CD4-positive, alpha-beta T cell (primary cell): ENCODE measurements at places on chromosomes 13 and 19.
A peak's percentile ranks its signal among the peaks of the same experiment; 100 is the strongest.

DNA sequence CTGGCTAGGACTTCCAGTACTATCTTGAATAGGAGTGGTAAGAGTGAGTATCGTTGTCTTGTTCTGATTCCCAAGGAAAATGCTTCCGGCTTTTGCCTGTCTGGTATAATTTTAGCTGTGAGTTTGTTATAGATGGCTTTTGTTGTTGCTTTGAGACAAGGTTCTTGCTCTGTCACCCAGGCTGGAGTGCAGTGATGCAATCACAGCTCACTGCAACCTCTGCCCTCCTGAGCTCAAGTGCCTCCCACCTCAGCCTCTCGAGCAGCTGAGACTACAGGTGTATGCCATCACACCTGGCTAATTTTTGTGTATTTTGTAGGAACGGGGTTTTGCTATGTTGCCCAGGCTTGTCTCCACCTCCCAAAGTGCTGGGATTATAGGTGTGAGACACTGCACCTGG is 6.1 kb upstream of the ZNF543 start:
- no peak for DNase-seq

- DNase-seq = no peak
Measured at GRCh38 chr13:79482281-79482970, 1.5 kb downstream of the NDFIP2 start.

- peak; percentile 31 for DNase-seq
Measured at GRCh38 chr13:48505597-48506091, 27.2 kb downstream of the RCBTB2 start.

DNA sequence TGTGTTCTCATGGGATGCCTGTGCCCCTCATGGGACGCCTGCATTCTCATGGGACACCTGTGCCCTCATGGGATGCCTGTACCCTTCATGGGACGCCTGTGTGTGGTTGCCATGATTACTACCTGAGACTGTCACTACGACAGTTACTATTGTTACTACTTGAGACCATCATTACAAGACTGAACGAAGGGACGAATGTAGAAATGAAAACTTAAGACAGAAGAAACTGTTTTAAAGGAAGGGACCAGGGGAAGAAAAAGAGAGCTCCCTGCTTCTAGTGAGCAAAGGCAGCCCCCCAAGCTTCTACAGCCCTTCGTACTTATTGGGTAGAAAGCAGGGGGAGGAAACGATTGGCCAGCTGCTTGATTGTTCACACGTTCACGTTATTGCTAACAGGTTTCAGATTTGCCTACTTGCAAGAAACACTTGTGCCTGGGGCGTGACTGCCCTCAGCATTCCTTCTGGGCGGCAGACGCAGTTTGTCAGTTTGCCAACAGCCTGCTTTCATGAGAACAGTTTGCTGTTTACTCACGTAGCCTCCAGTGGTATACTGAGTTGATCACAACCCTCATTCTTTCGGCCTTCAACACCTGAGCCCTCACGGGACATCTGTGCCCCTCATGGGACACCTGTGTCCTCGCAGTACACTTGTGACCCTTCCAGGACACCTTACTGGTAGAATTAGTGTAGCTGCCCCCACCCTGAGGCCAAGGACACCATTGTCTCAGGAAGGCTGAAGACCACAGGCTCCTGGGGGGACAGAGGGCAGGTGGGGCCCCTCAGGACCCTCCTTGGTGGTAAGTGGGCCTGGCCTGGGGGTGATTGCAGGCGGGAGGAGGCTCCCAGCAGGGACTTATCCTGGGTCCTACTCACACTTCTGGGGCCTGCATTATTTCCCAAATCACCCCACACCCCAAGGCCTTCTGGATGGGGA is 2.5 kb upstream of the S1PR4 start:
- peak; percentile 64 for DNase-seq

DNA sequence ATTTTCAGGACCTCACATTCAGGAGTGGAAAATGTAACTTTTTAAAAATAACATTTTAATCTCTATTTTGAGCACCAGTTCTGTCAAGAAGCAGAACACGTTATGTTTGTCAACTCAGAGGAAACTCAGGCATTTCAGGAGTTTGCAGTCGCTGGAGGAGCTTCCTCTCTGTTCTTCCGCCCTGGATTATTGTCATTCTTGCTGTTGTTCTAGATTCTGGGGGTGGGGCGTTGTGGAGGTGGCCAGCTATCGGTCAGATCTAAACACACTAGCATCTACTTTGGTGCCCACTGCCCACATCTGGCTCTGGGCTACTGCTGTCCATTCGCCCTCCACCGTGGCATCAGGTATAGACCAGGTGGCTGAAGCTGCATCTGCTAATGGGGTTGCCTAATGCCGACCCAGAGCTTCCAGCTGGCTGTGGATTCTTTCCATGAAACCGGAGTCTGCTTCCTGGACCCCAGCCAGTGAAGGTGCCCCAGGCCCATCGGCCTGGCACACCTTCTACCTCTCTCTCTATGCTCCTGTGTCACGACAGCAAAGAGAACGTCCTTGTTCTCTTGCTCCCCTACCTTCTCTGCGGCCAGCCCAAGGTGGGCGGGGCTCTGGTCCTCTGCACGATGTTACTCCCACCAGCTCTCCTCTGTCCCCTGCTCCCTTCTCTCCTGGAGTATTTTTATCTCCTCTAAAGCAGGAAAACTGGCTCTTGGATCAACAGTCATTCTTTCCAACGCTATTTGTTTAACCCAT is 36.7 kb upstream of the DGKH start:
- DNase-seq = no peak

DNA sequence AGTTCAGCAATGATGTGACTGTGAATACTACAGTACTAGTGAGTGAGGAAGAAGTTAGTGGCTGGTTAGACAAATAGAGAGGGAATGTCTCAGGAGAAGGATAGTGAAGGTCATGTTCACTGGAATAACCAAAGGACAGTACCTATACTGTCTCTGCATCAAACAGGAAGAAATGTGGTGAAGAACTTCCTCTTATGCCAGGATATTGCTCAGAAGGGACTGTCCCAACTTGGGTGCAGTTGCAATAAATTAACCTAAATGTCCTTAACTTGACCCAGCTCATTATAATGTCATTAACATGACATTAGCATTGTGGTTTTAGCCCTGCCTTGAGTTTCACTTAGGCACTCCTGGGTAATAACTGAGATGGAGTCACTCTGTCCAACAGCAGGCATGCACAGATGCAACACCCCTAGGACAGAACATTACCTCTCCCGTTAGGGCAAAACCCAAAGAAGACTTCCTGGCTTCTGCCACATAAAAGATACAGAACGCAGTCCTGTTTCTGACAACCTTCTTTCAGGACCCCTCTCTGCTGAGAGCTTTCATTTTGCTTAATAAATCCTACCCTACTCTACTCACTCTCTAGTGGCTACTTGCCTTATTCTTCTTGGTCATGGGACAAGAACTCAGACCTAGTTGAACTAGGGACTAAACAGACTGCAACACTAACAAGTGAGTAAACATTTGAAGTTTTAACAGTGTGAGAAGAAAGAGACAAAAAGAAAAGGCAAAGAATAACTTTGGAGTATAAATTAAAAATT is 1591.6 kb upstream of the MIR17HG start:
- no peak for DNase-seq

DNA sequence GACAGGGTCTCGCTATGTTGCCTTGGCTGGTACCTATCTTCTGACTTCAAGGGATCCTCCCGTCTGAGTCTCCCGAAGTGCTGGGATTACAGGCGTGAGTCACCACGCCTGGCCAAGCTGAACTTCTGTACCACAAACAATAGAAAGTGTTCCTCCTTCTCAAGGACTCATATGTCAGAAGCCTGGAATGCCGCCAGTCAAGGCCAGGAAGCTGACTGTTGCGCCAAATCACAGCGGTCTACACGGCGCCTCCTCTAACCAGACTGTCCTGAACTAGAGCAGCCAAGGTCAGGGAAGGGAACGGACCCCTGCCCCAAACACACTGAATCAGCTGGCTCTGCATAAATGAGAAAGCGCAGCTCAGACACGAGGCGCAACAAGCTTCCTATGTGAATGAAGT is 14.6 kb downstream of the RAB20 start:
- no peak for DNase-seq

DNA sequence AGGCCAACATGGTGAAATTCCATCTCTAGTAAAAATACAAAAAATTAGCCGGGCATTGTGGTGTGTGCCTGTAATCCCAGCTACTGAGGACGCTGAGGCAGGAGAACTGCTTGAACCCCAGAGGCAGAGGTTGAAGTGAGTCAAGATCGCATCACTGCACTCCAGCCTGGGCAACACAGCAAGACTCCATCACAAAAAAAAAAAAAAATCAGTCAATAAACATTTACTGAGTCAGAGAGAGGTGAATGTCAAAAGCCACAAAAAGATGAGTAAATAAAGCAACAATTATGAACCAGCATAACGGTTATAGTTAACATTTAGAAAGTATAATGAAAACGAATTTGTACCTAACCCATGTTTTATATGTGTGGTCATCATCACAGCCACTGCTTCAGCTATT is 23.1 kb downstream of the PSPC1 start:
- no peak for DNase-seq

DNA sequence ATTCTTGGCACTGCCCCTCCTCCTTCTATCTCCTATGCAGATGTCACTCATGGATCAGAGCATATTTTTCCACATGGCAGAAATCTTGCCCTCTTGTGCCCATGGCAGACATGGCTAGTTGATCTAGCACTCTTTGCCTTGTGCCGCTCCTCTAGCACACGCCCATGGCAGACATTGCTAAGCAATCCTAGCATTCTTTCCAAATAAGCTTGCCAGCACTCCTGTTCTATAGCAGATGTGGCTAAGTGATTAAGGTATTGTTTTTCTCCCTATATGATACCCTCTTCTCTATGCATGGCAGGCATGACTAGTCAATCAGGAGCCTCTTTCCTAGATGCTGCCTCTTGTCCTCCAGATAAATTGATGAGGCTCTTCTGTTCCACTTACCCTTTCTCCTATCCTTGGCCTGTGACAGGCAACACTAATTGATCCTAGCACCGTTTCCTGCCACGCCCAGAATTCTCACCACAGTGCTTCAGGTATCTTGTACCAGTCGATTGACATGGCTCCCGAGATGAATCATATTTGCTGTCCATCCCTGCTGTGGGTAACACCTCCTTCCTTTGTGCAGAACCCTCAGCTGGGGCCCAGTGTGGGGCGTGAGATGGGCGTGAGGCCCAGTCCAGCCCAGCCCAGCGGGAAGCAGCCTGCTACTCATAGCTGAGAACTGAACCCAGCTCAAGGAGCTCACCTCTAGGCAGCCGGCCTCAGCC is 26.9 kb downstream of the TMED1 start:
- DNase-seq = no peak

GRCh38 chr19:33674626-33675367 is 53.0 kb downstream of the CHST8 start:
- DNase-seq = peak; percentile 20

- no peak for DNase-seq
Measured at GRCh38 chr19:13923194-13923987, 14.8 kb downstream of the PODNL1 start.

DNA sequence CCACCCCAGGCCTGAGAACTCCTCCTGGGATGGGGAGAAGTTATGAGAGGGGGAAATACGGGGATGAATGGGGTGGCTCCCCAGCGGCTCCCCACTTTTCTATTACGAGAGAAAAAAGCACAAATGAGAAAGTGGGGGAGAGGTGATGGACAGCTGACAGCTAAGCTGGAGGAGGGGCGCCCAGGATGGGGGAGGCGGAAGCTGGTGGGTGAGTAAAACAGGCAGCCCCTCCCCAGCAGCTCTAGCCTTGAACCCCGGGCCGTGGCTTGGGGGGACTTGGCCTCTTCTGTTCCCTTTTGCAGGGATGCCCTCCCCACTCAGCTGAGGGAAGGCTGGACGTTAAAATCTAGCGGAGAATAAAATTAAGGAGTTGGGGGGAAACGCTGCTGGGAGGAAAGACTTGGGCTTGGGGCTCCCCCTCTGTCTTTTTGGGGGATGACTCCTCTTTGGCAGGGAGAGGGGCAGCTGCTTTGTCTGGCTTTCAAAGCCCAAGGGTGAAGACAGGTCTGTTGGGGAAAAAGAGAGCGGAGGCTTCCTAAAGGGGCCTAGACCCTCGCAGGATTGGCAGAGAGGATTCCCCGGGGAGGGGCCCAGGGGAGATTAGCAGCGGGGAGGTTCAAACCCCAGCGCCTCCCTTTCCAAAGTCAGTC is 1.4 kb upstream of the SAMD1 start:
- peak; percentile 38 for DNase-seq

DNA sequence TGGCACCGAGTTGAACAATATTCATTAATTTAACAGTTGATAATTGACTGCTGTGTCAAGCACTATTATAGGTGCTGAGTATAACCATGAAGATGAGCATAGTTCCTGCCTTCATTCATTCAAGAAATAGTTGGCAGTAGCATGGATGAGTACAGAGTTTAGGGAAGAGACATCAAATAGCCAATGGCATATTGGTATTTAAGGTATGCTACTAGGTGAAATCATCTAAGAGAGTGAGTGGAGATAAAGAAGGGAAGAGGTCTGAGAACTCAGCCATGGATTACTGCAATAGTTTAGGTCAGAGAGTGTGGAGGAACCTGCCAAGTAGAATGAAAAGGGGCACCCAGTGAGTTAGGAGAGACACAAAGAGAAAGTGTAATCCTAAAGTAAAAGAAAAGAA is 4.9 kb upstream of the HTR2A start:
- no peak for DNase-seq

GRCh38 chr19:48796298-48797083 is 14.3 kb downstream of the BCAT2 start:
- DNase-seq = no peak

GRCh38 chr13:86906127-86906874 is 764.9 kb upstream of the SLITRK5 start:
- no peak for DNase-seq

DNA sequence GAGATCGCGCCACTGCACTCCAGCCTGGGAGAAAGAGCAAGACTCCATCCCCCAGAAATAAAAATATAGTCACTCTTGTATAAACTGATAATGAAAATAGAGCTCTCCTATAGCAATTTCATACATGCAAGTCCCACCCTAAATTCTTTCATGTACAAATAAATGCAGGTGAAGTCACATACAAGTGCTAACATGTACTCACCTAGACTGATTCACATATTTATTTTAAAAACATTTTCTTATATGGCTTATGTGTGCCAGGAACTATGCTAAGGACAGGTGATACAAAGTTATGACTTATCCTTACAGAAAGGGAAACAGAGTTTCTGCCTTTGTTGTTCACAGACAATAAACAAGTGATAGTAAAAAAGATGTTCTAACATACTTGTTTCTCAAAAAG is 32.0 kb downstream of the USP12 start:
- DNase-seq = no peak

- peak; percentile 59 for DNase-seq
Measured at GRCh38 chr19:21568816-21569493, 63.6 kb downstream of the ZNF429 start.

GRCh38 chr13:75656425-75656989 is 20.4 kb downstream of the LMO7 start:
- DNase-seq = no peak

DNA sequence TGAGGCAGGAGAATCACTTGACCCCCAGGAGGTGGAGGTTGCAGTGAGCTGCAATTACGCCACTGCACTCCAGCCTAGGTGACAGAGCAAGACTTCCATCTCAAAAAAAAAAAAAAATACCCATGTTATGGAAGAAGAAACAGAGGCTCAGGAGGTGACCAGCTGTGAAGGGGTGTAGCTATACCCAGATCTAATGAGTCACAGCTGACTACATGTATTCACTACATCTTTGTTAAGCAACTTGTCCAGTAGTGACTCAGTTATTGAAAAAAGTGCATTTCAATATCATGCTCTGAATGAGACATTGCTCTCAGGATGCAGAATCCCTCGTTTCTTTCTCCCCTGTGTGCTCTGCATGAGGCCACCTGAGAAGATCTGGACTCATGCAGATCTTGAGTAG is 16.1 kb upstream of the SPART start:
- no peak for DNase-seq
